ENCODE measurements at places on chromosomes 5 and 9.

DNA sequence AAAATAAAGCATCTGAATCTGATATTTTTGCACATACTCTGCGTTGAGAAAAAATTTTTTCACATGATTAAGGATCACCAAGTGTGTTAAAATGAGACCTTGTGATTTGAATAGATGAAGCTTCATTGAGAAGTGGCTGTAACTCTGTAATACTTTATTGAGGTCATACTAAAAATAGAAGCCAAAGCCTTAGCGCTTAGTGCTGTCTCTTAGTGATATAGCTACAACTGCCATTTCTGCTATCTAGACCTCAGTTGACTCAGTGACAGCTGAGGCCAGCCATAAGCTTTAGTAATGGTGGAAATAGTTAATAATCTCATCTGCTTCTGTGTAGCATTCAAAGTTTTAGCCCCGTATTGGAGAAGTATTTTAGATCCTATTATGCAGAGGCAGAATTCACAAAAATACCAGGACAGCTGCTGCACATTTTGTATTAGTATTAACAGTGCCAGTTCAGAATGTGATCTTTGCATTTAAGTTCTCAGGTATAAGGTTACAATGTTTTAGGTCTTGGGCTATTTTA lies 107.4 kb upstream of the SGCD start:
- DNase-seq = no peak

- no peak for DNase-seq
These were observed 80.8 kb upstream of the IER5L start for GRCh38 chr9:129258823-129259301.

GRCh38 chr9:22204240-22204639 lies 195.1 kb upstream of the CDKN2B start:
- DNase-seq = no peak

DNA sequence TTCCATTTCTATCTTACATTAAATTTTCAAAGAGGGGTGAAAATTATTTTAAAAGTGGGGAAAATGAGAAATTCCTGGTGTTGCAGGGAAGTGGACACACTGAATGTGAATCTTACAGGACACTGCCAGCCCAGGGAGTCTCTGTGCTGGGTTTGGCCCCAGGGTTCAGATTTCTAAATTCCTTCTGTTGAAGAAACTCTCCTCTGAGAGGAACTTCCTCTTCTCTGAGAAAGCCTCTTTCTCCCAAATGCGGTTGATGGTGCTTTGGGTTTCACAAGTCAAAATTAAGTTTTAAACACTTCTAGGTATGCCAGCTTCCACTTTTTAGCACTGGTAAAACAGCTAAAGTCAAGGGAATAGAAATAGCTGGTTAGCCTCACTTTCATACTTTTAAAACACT lies 317.9 kb upstream of the ITGA1 start:
- DNase-seq = no peak

DNA sequence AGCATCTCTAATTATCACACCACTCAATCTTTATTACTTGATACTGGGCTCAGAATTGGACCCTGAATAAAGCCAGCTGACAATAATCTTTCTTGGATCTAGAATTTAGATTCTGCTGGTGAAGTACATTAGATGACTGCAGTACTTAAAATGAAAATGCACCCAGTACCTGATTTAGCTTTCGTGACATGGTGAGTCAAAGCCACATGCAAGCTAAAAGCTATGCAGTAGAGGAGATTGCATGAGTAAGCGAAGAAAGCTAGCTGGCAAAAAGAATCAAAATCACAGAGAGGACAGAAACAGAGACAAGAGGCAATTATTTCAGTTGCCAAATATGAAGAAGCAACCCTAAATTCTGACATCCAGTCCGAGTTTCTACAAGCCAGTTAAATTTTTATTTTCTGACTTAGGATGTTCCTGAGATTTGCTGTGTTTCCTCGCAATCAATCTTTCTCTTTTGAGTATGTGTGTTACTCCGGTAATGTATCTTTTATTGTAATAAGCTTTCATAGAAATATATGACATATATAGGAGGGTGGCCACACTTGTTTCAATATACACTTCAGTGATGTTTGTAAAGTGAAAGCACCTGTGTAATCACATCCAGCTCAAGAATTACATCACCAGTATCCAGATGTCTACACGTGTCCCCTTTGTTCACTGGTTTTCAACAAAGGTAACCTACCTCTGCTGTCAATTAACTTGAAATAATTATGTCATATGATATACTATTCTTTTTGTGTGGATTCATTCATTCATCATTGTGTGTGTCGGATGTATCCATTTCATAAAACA lies 101.7 kb downstream of the CDH18 start:
- DNase-seq = no peak

DNA sequence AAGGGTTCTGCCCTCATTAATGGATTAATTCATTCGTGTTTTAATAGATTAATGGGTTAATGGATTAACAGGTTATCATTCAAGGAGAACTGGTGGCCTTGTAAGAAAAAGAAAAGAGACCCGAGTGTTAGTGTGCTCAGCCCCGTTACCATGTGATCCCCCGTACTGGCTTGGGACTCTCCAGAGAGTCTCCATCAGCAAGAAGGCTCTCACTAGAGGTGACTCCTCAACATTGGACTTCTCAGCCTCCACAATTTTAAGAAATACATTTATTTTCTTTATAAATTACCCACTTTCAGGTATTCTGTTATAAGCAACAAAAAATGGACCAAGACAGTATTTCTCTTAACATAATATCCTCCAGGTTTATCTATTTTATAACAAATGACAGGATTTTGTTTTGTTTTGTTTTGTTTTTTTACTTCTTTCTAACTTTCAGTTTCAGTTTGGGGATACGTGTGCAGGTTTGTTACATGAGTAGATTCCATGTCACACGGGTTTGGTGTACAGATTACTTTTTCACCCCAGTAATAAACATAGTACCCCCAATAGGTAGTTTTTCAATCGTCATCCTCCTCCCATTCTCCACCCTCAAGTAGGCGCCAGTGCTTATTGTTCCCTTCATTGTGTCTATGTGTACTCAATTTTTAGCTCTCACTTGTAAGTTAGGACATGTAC lies 456.1 kb downstream of the DNAH5 start:
- DNase-seq = no peak

GRCh38 chr5:52838326-52839015 lies 50.8 kb downstream of the ITGA1 start:
- DNase-seq = no peak

Data from activated CD4-positive, alpha-beta T cell treated with anti-CD3 and anti-CD28 coated beads for 1 hour (primary cell).